CD8-positive, alpha-beta T cell (primary cell): ENCODE measurements at places on chromosomes 12 and 14.

DNA sequence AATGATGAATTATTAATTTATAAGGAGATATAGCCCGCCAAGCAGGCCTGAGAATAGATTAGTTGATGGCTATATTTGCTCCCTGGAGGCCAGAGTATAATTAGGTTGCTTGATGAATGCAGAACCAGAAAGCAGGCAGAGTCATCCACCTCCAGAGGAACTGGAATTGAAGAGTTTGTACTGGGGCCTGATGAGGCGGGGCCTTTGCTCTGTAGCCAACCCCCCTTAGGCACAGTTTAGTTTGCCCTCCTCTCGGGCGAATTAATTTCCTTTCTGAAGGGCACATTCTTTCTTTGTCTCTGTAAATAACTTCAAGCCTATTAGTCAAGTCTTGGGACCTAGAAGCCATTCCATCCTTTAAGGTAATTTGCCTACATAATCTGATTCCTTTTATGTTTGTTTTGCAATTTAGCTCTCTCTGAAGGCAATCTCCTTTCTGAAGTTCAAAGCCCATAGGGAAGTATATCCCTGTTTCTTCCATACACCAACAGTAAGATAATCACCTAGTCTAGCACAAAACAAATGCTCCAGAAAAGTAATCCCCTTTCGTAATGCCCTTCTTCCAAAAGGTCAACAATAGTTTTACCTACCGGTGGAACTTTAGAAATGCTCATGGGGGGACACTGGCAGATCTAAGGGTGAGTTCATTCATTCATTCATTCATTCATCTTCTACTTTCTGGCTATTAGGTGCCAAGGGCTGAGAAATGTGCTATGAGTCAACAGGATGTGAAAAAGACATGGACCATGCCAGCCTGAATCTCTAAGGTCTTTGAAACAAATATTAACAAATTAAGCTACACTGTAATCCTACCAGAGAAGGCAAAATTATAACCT, 84.8 kb upstream of the NUDT4 start:
- no peak for DNase-seq

- DNase-seq = no peak
These were observed 46.5 kb downstream of the TEAD4 start for GRCh38 chr12:3005736-3006135.

DNA sequence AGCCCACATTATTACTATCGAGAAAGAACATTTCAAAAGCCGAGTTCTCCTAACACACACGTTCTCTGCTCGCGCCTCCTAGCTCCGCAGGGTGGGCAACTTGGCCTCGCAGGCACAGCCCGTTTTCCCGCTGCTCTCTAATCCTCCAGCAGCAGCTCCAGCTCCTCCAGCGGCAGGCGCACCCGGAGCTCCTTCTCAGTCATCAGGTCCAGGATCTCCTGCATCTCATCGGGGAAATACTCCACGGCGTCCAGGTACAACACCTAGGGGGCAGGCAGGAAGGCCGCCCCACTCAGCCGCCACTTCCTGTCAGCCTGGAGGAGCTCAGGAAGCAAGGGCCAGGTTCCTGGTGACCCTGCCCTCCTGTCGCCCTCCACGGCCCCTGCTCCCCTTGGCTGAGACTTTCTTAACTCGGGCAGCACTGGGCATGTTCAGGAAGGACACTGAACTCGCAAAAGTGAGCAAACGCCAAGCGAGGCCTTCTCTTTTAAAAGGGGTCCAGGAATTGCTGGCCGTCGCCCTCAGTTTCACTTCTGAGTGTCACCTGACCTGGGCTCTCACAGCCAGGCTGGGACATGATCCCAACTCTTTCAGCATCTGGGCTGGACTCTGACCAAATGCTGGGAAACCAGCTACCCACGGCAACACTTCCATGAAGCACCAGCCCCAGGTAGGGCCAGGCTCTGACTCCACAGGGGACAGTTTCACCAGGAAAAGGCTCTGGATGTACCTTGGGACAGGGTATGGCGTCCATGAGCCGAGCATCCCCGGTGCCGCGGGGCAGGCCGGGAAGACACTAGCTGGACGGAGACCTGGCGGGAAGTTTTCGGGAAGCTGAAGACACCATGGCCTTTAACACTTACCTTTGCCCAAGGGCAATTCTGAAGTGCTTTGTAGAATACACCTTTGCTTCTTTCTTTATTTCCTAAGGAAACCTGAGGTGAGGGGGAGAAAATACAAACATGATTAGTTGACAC, 22.1 kb downstream of the PSMC1 start:
- no peak for DNase-seq

DNA sequence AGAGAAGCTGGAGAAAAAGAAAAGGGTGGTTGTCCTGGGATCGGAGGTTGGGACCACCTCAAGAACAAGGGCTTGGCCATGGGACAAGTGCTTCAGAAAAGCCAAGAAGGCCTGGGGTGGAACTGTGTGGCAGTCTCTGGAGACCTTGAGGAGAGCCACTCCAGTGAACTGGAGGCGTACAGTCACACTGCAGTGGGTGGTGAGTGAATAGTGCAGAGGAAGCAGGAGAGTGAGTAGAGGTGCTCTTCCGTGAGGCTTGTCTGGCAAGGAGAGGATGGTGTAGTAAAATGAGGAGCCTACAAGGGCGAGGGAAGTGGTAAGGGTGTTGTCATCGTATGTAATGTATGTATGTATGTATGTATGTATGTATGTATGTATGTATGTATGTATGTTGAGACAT, 20.9 kb downstream of the RASSF3 start:
- no peak for DNase-seq

- no peak for DNase-seq
These were observed 31.9 kb downstream of the RBM19 start for GRCh38 chr12:113934060-113934814.

DNA sequence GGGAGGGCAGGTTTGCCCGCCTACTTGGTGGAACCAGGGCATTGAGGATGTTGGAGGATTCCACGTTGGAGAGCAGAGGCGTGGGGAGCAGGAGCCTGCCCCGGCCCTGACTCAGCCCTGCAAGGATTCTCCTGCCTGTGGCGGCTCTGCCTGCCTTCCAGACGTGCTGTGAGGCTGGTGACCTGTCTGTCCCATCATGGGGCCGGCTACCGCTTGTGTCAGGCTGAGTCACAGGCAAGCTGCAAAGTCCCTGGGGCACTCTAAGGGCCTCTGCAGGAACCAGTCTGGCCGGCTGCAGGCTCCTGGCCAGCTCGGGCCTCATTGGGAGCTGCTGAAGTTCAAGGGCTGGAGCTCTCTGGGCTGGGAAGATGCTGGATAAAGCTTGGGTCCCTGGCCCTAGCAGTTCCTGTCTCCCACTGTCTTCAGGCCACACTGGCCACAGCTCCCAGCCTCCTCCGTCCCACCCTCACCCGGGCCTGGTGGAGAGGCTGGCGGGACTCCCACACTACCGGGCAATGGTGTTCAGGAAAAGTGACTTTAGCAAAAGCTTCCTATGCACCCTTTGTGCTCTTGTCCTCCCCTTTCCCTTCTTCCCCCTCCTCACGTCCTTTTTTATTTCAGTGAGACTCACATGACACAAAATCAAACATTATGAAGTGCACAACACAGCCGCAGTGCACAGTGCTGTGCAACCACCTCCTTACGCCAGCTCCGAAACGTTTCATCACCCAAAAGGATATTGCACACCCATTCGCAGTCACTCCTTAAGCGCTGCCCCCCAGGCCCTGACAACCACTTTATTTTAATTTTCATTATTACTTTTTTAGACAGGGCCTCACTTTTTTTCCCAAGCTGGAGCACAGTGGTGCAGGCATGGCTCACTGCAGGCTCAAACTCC, 22.0 kb upstream of the ULK1 start:
- no peak for DNase-seq

- no peak for DNase-seq
These were observed 263.0 kb upstream of the SOX5 start for GRCh38 chr12:24212496-24212895.
